ENCODE measurements at places on chromosomes 11 and 22.
A peak's percentile ranks its signal among the peaks of the same experiment; 100 is the strongest.

- no peak for DNase-seq
Measured at GRCh38 chr22:45949891-45950290, 27.1 kb downstream of the WNT7B start.

GRCh38 chr11:14370496-14370895, 11.5 kb upstream of the RRAS2 start:
- no peak for DNase-seq

GRCh38 chr11:67644042-67644441, 4.5 kb upstream of the TBX10 start:
- DNase-seq: no peak

- DNase-seq: no peak
Measured at GRCh38 chr11:47510209-47510608, 42.7 kb downstream of the CELF1 start.

- no peak for DNase-seq
Measured at GRCh38 chr11:42571878-42572610, 739.8 kb upstream of the API5 start.

DNA sequence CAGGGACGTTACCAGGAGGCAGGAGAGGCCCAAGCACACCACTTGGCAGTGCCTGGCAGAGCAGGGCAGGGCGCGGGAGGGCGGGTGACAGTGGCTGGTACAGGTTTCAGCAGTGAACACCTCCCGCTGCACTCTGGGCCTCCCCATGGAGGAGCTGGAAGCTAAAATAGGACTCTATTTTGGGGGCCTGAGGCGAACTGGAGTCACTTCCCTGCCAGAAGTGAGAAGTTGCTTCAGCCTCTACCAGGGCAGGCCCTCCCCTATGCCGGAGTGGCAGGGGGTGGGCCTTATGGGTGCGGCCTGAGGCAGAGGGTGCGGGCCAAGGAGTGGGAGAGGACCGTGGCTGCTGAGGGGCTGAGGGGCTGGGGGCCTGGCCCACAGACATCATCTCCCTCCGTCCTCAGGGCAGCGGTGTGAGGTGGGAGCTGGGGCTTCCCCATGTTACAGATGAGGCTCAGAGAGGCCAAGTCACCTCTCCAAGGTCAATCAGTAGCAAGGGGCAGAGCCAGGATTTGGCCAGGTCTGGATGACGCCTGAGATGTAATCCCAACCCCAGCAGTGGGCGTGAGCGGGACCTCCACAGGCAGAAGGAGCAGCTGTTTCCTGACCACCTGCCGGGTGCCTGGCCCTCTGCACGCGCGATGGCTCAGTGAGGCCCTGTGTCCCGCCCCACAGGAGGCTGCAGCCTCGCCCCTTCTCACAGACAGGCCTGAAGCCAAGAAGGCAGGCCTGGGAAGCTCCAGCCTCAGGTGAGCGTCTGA, 39.3 kb downstream of the KCNJ4 start:
- DNase-seq: no peak

DNA sequence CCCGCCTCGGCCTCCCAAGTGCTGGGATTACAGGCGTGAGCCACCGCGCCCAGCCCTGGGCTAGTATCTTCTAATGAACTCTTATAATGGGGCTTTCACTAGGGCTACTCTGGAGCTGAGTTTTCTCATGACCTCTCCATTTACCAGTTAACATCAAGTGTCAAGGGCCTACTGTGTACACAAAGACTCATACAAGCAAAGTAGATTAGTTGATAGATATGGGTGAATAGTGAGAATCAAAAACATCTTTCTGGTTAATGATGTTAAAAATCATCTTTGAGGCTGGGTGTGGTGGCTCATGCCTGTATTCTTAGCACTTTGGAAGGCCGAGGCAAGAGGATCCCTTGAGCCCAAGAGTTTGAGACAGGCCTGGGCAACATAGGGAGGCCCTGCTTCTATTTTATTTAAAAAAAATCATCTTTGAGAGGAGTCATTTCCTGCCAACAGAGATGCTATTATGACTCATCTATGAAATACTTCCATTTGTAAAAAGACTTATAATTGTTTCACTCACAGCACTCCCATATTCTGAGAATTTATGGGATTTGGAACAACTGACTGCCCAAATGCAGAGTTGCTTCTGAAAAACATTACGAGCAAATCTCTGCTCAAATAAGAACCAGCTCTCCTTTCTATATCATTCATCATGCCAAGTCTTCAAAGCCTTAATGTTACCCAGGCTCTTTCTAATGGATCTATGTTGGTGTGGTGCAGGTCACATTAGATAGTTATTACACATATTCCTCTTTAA, 57.0 kb downstream of the GDPD4 start:
- DNase-seq: no peak

- DNase-seq: no peak
Measured at GRCh38 chr22:25153961-25154666, 45.5 kb upstream of the CRYBB3 start.

GRCh38 chr22:41725510-41726110, 26.3 kb downstream of the MEI1 start:
- no peak for DNase-seq

DNA sequence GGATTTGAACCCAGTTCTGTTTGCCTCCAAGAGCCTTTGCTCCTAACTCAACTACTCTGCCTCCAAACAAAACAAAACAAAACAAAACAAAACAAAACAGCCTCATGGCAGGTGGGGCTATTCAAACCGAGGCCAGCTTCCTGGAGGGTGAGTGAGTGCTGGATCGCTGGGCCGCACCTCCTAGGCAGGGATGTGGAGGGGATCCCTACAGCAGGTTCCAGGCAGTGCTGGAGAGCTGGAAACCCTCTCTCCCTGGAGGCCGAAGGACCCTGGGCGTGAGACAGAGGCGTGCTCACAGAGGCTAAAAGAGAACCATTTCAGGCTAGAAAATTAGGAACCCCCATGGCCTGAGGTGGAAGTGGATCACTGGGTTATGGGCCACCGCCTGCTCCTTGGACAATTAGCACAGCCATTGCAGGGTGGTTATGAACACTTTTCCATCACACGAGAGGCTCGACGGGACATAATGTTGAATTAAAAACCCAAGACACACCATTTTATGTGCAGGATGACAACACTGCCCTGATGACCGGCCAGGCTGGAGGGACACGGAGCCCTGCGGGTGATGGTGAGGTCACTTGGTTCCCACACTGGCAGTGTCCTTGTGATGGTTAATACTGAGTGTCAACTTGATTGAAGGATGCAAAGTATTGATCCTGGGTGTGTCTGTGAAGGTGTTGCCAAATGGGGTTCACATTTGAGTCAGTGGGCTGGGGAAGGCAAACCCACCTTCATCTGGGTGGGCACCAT, 35.2 kb downstream of the SHISAL1 start:
- DNase-seq: no peak

GRCh38 chr22:19882446-19883381, 28.0 kb upstream of the GNB1L start:
- no peak for DNase-seq

DNA sequence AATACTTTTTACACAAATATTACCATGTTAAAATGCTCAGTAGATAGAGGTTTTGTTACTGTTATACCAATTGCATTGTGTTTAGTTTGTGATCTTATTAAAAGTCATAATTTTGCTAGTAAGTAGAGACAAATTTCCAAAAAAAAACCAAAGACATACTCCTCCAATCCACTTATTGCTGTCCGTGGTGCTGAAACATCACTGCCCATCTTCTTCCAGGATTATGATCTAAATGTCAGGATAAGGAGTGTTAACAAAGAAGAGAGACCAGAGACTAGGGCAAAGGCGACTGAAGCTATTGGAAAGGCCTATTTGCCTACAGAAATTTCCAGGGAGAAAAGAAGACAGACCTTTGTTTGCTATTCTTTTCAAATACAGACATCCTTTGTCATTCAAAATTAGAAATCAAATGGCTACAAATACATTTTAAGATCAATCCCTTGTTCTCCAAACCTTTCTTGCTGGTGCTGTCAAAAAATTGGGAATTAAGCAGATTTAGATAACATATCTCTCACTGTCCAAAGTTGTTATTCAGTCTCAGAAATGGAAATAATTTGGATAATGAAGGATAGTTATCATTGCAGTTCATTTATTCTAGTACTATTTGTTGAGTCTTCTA, 199.7 kb downstream of the C11orf91 start:
- DNase-seq: no peak

DNA sequence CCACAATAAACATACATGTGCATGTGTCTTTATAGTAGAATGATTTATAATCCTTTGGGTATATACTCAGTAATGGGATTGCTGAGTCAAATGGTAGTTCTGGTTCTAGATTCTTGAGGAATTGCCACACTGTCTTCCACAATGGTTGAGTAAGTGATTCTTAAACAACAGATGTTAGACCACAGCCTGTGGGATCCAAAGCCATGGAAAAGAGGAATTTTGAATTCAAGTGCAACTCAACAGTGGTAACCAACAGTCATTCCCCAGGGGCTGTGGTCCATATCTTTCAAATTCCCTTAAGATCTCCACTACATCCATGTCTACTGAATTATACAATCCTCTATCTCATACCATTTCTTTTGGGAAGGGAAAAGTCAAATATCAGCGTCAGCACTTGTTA, 321.5 kb downstream of the LARGE1 start:
- DNase-seq: no peak

DNA sequence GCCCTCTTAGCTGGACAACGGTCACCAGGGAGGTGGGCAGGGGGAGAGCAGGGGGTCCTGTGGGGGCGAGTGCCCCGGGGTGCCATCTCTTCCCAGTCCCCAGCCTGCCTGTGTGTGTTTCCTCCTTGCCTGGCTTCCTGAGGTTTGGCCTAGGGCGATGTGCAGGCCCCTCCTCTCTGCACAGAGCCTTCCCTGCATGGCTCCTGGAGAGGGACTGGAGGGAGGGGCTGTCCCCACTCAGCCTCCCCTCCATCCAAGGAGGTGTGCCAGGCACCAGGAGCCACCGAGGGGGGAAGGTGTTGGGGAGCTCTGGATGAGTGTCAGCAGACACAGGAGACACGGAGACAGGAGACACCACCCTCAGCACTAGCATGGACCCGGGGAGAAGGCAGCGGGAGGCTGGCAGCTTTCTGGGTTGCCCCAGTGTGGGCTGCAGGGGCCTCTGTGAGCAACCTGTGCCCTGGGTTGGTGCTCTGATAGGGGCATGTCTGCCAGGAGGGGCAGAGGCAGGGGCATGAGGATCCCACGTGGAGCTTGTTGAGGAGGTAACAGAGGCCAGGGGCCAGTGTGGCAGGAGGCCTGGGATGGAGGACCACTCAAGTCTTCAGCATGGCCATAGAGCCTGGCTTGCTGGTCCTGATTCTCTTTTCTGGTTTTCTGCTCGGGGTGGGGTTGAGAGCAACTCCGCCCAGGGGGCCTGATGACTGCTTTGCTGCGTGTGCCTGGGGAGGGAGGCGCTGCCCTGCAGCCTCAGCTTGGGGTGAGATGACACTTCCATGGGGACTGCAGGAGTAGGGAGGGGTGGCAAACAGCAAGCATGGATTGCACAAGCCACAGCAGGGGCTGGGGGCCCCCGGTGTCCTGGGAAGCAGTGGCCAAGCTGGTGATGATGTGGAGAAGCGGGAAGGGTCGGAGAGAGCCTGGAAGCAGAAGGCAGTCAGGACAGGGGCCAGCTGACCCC, 78.8 kb downstream of the ST3GAL4 start:
- no peak for DNase-seq

GRCh38 chr11:30322191-30322590, 713 bp upstream of the ARL14EP start:
- no peak for DNase-seq

DNA sequence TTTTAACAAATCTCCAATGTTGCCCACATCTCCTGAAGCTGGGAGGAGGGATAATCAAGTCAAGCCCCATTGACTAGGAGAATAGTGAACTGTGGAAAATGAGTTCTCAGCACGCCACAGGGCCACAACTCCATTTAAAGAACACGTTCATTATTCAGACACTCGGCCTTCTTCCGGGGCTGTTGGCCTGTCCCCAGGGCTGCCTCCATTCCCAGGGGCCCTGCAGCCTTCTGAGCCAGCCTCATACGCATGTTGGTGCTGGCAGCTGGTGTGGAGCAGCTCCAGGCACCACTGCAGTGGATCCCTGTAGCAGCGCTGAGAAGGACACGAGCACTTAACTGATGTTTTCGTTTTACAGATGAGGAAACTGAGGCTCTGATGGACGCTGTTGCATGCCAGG, 87.5 kb upstream of the RCN1 start:
- no peak for DNase-seq

DNA sequence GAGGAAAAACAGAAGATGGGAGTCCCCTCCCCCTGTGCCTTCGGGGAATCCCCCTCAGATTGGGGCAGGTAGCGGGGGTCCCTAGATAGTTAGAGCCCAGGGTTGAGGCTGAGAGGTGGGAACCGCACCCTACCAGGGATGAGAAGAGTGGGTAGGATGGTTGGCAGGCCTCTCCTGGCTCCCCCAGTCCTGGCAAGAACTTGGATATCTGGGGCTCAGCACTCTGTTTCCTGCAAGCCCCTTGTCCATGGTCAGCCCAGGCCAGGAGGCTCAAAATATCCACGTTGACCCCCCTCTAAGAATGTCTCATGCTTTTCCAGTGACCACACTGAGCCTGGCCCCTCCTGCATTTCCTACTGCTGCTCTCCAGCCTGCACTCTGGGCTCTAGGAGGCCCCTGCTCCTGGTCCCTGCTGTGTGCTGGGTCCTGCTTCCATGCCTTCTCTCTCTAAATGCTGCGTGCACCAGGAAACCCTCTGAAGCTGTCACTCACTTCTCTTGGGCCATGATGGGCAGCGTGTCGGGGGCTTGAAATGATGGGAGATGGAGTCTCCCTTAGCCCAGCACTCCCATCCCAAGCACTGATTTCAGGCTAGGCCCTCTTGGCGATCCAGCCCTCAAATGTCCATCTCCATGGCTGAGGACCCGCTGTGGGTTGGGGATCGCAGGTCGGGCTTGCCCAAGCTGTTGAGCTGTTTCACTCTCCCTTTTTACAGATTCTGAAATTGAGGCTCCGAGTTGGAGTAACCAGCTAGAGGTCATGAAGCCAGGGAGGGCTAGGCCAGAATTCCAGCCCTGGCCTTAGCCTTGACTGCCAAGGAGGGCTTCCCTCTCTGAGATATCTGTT, 2.0 kb downstream of the MAP3K11 start:
- DNase-seq: no peak

DNA sequence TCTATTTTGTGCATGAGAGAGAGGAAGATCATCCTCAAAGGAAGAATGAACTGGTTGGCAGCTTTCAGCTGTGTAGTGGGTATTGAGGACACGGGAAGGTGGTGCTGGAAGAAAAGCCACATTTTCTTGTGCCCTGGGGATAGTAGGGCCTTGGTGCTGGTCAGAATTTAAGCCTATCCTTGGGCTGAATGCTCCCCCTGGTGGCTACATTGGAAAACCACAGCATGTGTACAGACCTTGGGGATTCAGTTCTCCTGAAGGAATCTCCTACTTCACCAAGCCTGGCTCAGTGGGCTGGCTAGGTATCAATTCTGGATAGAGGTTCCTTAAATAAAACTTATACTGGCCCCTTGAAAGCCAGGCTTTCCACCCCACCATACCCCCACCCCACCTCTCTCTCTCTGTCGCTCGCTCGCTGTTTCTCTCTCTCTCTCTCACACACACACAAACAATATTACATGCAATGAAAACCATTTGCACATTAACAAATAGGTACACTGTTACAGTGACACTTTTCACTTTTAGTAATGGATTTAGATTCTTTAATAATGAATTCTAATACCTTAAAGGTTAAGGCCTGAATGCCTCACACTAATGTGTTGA, 2.8 kb upstream of the OR51M1 start:
- DNase-seq: no peak

- peak; percentile 33 for DNase-seq
Measured at GRCh38 chr11:127000291-127000968, at the start of gene KIRREL3. TSS of gene KIRREL3 (minus strand) at chr11:127000770.

GRCh38 chr11:45543808-45544422, 121.5 kb downstream of the CHST1 start:
- no peak for DNase-seq

Data from DMS79 (cell line).